ENCODE measurements at places on chromosomes 16 and 17.

DNA sequence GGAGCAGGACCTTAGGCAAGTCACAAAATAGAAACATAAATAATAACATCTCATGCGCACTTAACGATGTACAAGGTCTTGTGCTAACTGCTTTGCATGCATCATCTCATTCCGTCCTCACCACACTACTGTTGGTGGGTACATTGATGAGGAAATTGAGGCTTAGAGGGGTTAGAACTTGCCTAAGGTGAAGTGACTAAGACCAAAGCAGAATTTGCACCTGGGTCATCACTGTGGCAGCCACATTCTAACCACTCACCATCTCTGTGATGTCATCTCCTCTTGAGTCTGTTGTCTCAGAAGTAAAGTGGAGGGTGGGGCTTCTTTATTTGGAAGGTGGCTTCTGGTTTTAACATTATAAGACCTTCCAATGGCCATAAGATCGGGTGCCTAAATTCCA is 20.4 kb upstream of the TRIM25 start:
- no peak for DNase-seq

DNA sequence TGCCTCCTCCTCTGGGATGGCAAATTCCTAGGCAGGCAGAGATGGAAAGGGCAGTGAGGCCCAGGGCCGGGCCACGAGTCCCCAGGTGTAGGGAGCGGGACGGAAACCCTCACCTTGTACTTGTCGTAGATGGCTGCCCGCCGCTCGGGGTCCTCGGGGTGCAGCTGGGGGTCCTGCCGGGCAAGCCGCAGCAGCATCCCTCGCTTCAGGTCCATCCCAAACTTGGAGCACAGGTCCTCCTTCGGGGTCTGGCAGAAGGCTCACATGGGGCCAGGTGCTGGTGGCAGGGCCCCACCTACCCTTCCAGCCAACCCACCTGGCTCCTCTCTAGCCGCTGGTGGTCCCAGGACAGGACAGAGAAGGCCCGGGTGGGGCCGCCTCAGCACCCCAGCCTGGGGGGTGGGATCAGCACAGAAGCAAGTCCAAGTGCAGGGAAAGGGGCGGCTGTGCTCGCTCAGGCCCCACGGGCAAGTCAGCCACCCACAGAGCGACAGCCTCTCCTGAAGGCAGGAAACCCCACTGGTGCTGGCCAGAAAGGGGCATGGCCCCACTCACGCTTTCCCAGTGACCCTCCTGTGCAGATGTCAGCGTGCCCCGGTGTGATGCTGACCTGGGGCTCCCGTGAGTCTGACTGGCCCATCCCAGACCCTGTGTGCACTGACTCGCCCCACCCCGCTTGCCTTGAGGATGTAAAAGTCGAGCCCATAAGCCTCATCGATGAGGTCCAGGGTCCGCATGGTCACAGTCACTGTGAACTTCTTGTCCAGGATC is 1.8 kb downstream of the MRPL28 start:
- no peak for DNase-seq

GRCh38 chr16:85716680-85717038 is 27.9 kb upstream of the GINS2 start:
- DNase-seq = no peak

DNA sequence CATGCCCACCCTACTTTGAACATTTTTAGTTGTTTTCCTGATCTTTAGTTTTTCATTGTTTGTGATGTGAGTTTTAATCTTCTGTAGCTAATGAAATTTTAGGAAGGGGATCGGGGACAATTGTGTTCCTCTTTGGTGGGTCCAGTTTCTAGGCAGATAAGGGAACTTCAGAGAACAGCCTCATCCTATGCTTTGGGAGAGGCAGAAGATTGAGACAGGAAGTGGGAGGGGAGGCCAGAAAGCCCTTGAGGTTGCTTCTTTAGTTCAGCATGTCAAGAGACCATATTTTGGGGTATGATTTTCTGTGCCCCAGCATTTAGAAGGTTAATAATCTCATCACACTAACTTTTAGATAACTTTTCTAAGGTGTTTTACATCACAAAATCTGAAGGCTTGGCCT is 191.0 kb downstream of the TANC2 start:
- no peak for DNase-seq

GRCh38 chr17:34321964-34322363 is 2.7 kb downstream of the CCL8 start:
- no peak for DNase-seq

DNA sequence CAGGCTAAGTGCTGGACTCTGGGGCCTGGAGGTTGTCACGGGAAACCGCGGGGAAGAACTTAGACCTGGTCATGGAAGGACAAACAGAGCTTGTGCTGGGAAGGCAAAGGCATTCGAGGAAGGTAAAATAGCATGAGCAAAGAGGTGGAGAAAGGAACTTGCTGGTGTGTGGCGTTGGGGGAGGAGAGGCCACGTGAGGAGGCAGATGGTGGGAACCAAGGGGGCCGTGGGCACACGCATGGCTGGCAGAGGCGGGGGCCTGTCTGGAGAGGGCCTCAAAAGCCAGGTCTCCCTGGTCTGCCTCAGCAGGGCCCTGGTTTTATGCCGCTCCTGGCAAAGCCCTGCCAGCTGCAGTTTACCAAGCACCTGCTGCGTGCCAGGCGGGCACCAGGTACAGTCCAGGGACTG is 15.3 kb downstream of the CORO7 start:
- no peak for DNase-seq

GRCh38 chr16:14309906-14310305 is 238.8 kb downstream of the MRTFB start:
- peak; percentile 84 for DNase-seq

DNA sequence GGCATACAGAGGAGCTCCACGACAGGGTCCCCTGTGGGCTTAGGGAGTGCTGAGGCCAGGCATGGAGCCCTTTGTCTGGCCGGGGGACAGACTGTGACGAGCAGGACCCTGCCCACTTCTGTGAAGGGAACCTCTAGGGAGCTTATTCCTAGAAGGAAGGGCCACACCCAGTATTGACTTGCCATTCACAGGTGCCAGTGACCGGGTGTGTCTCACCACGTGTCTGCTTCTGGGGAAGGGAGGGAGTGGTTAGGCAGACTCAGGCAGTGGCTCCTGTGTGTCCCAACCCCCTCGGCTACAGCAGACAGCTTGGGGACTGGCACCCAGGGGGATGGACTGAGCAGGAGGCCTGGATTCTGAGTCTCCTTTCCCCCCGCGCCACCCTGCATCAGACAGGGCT is 57.2 kb downstream of the SOCS1 start:
- no peak for DNase-seq
